Central memory CD8-positive, alpha-beta T cell (primary cell): ENCODE measurements at places on chromosomes 5 and 9.

- no peak for DNase-seq
These were observed 109.2 kb downstream of the SAXO1 start for GRCh38 chr9:18923671-18924430.

DNA sequence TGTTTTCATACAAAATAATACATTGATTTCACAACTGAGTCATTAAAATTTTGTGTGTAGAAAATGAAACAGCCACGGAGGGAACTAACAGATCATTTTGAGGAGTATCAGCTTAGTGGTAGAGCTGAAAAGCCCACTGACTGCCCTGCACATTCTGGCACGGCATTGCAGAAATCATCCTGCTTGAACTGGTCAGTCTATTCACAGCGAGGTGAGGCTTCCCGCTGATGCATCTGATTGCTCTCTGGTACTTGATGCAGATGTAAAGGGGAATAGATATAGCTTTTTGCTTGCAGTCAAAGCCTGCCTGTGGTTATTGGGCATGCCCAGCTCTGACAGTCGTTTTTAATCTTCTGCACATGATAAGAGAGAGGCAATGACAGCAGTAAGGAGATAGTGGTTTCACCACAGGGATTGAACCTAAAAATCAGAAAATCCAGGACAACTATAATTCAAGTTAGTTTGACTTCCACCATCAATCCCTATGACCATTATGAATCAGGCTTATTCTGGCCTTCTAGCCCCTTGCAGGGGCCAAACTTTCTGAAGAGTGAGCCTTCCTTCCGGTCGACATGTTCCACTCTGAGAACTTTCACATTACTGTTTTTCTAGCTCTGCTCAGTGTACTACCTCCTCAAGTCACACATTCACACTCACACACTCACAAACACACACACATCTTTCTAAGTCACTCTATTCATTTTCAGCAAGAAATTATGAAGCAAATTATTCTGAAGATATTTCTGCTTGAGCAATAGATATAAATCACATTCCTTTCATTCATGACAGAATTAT is 782.8 kb upstream of the NUDT12 start:
- no peak for DNase-seq

DNA sequence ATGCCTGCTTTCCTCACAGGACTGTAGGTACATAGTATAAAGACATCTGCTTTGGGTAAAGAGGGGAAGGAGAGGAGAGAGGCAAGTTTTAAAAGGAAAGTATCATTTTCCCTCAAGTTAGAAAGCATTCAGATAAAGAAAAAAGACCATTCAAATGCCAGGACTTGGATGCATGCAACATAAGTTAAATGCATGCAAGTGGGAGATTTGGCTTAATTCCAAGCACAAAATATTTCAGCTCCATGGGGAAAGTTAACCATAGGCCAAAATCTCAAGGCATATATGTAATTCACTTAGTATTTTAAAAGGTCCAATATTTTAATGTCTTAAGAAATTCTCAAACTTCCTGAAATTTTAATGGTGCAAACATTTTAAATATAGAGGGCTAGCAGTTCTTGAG is 36.4 kb downstream of the POU5F2 start:
- DNase-seq: no peak

DNA sequence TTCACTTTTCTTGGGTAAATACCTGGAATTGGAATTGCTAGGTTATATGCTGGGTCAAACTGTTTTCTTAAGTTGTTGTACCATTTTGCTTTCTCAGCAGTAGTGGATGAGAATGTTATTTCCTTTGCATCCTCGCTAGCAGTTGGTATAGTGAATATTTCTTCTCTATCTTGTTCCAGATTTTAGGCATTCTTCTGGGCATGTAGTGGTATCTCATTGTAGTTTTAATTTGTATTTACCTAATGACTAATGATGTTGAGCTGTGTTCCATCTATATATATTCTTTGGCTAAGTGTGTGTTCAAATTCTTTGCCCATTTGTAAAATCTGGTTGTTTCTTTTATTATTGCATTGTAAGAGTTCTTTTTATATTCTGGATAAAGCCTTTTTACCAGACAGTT is 333.3 kb downstream of the MAT2B start:
- DNase-seq: no peak

GRCh38 chr9:35748858-35749514 is at the start of the genes GBA2 and RGP1:
TSS of gene GBA2 (minus strand) at chr9:35749228. CDS start at chr9:35748704, 524 bp downstream.
TSS of gene RGP1 (plus strand) at chr9:35749287. CDS start at chr9:35749756, 469 bp downstream.
- DNase-seq: no peak

DNA sequence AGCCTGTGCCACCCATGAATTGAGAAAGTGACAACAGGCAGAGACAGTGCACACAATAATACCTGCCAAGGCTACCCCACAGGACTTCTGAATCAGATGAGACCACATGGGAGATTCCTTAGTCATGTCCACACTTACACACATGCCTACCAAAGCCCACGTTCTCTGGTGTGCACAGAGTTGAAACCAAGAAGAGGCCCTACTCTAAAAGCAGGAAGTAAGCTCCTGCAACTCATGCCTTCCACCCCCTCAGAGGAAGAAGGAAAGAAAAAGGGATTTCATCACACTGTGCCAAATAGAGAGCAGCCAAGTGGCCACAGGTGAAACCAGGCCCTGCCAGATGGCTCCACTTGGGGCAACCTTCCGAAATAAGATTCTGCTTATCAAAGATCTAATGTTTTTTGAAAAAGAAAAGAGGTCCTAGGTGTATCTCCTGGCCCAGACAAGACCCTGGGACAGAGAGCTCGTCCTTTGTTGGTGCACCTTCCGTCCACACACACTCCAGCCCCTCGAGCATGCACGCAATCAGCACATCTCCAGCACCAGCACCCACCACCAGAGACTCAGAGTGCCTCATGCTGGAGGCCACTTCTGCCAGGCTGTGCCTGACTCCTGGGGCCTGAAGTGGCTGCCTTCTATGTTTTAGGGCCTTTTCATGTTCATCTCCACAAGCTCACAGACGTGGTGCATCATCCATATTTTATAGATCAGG is 114.6 kb upstream of the SPOCK1 start:
- DNase-seq: no peak

DNA sequence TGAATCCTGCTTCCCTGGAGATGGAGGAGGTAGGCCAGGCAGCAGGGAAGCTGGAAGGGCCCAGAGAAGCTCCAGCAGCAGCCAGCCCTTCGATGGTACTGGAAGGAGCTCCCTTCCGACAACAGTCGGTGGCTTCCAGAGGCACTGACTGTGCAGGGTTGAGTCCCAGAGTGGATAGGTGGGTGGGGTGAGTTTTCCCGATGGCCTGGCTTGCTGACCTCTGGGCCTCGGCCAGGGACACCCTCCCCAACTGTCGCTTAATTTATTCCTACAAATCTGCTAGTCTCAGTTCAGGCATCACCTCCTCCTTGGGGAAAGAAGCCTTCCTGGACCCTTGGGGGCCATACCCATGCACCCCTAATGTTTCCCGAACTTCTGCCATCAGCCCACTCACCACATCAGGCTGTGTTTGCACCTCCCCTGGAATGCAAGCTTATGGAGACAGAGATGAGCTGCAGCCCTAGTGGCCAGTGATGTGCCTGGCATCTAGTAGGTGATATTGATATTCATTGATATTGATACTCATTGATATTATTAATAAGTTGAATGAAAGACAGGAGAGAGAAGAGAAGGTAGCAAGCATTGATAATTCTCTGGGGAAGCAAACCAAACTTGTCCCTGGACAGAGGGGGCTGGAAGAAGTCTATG is 104.6 kb upstream of the BOD1 start:
- DNase-seq: no peak
